NCI-H187 (cell line): ENCODE measurements at places on chromosomes 5 and 9.

DNA sequence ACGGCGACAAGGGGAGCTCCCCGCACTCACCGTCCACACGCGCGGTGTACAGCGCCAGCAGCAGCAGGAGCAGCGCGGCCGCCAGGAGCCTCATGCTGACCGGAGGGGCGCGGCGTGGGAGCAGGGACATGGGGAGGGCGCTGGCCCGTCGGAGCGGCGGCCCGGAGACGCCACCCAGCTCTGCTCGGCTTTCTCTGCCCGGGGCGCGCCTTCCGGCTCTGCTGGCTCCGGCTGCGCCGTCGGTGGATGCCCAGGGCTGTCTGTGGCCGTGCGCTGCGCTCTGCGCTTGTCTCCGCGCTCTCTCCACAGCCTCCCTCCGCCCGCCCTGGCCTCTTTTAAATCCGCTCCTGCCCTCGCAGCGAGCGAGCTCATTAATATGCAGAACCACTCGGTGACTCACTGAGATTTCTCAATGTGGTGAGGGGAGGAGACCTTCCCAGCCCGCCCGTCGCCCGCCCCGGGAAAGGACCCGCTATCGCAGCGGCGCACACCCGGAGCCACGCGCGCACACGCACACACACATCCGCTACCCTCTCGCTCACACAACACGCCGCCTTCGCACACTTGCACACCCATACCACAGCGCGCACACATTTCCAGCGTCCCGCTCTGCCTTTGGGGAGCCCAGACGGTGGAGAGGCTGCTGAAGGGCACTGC, at the start of gene CXCL14:
CXCL14 (minus strand) TSS at position 307 of the 657 bp plus-strand sequence; CDS start at position 94, 213 bp downstream.
- no peak for DNase-seq

GRCh38 chr5:151130922-151131891, 26.4 kb downstream of the ANXA6 start:
- DNase-seq: no peak

DNA sequence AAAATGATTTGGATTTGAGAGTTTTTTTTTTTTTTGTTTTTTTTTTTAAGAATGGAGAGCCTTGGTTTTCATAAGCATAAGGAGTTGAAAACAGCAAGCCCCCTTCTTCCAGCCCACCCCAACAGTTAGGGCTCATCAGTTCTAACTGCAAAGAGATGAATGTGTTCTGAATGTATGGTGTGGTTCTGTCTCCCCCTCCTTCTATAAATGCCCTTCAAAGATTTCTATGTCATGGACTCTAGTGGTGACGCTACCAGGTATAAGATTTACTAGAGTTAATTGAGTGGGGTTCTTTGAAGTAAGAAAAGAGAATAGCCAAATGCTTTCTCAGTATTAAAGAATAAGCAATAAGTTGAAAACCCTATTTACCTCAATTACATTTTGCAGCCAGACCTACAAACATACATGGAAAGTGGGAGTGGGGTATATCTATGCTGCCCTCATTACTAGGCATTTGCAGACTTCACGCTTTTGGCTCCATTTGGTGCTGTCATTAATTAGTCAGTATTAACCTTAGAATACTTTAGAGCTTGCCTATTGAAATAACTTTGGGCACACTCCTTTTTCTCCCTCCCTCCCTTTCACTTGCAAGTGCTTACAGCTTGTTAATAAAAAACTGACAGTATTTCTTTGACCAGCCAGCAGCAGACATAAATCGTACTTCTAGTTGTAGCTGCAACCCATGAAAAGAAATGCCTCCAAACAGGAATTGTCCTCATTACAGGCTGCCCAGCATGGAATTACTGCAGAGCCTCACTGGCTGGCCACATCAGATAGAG, 667.2 kb upstream of the ZNF608 start:
- no peak for DNase-seq

DNA sequence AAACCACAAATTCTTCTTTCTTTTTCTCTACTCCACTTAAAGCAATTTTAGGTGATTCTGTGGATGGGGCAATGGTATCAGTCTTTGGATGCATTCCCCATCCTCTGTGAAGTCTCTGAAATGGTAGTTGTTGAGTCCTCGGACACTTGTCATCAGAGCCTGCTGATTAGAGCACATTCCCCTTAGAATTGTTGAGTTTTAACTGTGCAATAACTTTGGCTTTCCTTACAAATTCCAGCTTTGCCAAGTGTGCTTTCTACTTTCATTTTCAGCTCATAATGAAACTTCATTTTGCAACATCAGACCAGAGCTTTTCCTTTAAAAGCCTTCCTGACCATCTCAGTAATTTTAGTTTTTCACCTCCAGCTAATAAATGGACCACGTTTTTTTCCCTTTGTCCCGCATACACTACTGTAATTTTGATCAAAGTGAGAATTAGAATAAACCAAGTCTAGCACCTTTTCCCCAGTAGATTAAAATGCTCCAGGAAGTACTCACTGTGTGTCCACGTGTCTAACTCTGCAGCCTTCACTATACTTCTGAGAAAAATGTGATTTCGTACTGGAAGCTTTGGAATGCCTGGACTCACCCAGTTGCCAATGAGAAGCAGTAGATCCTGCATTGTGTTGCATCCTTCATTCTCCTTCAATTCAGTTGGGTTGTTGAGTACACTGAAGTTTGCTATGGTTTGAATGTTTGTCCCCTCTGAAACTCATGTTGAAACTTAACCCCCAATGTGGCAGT, 135.6 kb downstream of the NTRK2 start:
- DNase-seq: no peak

DNA sequence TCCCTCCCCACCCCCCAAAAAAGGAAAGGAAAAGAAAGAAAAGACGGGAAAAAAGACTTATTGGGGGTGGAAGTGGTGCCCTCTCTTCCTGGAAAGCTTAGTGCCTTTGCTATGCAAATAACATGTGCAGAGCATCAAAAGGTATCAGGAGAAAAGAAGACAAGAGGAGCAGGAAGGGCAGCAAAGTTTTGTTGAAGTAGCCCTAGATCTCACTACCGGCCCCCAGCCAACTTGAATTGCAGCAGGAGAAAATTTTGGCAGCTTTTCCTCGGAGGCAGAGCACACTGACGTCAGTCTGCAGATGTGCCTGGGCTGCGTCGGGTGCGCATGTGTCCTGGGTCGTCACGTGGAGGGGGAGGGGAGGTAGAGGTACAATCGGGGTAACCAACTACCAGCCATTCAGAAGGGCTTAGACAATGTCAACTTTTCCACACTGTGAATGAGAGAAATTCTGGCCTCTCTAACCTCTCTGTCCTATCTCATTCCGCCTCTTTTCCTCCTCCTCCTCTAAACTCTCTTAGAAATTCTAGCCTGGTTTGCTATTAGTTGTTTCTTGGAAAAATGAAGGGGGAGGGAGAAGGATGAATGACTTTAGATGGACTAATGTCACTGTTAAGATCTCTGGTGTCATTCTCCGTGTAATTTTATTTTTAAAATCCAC, at the start of gene ADAMTS6:
ADAMTS6 (minus strand) TSS at position 286 of the 661 bp plus-strand sequence. CDS start 8,247 bp downstream, outside the sequence.
- DNase-seq: peak; percentile 32

GRCh38 chr9:18357321-18357720, 116.6 kb upstream of the ADAMTSL1 start:
- DNase-seq: no peak

DNA sequence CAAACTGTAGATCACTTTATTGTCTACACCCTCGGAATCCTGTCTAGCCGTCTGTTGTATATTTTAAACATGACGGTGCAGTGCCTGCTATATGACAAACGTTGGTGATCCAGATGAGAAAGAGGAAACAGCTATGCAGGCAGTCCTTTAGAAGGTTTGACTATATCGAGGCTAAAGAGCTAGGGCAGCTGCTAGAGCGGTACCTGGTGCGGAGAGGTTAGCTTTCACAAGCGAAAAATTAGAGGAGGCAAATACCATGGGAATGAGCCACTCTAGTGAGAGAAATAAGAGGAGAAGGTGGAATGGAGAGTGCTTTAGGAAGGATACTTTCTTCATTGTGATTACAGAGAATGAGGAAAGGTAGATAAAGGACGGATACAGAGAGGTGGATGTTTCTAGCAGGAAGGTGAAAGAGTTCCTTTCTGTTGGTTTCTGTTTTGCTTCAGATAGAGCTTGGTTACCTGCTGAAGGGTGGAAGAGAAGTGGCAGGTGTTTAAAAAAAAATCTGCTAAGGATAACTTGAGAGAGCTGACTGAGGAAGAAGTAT, 959 bp upstream of the FBXL17 start:
- no peak for DNase-seq
